ENCODE measurements at places on chromosomes 11 and 22.

GRCh38 chr11:119493712-119494111 lies 70.7 kb upstream of the THY1 start:
- peak; percentile 47 for DNase-seq

- no peak for DNase-seq
These were observed 122.6 kb upstream of the LMO1 start for GRCh38 chr11:8386134-8386864.

DNA sequence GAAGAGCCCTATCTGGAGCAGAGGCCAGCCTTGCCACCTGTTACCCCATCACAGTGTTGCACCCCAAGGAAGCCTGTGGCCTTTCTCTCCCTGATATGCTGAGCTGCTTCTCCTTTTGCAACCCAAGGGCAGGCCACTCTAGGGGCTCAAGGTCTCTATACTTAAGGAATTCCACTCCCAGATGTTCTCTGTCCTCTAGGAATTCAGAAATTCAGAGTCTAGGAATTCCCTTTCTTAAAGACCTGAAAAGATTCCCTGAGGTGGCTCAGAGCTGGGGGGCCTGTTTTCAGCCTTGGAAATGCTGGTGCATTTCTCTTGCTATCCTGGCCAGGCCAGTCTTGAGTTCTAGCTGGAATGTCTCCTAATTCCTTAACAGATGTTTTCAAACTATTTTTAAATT lies 68.0 kb upstream of the OLFML1 start:
- no peak for DNase-seq

- DNase-seq = no peak
These were observed 120.1 kb upstream of the OR9Q1 start for GRCh38 chr11:57903441-57904123.

DNA sequence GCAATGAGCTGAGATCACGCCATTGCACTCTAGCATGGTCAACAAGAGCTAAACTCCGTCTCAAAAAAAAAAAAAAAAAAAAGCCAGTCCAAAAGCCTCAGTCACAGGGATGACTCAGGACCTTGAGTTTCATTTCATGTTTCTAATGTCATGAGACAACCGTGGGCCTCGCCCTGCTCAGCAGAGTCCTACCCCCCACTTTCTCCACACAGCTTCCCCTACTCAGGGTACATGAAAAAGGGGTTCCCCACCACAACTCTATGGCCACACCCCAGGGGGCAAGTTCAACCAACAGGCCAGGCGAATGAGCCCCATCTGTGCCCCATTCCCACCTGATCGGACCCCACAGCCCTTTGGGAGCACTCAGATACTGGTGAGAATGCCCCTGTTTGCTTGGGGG lies 24.3 kb upstream of the ADA2 start:
- DNase-seq = peak; percentile 52

- no peak for DNase-seq
These were observed 69.7 kb downstream of the TEAD1 start for GRCh38 chr11:12743834-12744449.

GRCh38 chr11:128802358-128802981 lies 64.6 kb downstream of the KCNJ1 start:
- no peak for DNase-seq

- peak; percentile 91 for DNase-seq
These were observed 648 bp downstream of the FOSL1 start for GRCh38 chr11:65899356-65900124.

DNA sequence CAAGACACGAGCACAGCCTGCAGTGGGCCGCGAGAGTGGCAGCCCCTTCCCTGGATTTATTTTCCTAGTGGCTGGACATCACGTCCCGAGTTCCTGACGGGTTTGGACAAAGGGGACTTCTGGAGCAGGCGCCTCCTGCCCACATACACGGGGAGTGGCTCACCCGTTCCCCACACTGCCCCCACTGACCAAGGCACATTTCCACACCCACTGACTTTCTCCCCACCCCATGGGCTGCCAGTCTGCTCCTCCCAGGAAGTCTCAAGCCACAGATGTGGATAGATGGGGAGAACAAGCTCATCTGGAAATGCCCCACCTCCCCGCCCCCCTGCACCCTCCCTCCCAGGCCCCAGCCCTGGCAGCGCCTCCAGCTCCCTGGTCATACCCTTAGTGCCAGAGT lies 34.0 kb upstream of the FADD start:
- no peak for DNase-seq

DNA sequence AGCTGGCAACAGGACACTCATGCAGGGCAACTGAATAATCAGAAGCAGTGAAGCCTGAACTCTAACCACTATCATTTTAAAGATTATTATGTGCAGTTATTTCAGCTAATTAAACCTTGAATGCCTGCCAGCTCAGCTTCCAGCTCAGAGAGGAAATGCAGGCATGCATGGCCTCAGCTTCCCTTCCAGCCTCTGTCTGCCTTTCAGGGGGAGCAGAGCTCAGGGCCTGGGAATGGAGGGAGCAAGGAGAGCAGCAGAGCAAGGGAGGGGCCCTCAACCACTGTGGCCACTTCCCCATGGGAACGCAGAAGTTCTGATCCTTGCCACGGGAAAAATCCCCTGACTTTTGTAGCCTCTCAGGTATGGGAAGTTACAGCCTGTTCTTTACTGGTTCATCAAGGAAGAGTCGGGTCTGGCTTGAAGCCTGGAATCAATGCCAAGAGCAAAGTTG lies 32.5 kb upstream of the APLNR start:
- DNase-seq = no peak

- DNase-seq = no peak
These were observed 77.6 kb downstream of the ETS1 start for GRCh38 chr11:128509621-128510389.

- no peak for DNase-seq
These were observed 131.7 kb downstream of the KIF18A start for GRCh38 chr11:27976262-27976661.

DNA sequence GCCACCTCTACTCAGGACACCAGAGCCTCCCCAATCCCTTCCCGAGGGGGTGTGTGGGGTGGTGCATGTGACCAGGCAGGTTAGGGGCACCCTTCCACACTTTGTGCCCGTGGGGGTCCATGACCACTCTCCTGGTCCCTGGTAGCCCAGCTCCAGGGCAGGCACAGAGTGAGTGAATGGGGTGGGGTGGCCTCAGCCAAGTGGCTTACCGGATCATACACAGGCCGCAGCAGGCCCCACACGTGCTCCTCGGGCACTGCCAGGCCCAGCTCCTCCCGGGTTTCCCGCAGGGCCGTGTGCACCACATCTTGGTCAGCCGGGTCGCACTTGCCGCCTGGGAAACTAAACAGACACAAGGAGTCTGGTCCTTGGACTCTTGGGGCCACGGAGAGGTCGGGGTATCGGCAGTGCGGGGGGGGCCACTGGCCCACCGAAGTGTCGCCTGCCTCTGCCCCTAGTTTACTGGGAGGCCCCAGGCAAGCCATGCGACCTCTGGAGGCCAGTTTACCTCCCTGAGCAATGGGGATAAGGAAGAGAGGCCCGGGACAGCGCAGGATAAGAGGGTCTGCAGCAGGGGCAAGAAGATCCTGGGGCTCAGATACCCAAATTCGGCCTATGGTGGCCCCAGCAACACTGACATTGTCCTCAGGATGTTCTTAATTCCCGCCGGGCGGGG lies 889 bp downstream of the NUDT8 start:
- no peak for DNase-seq

- DNase-seq = no peak
These were observed 7.0 kb downstream of the RPS3 start for GRCh38 chr11:75406338-75406777.

GRCh38 chr22:29359469-29359868 lies 28.9 kb downstream of the AP1B1 start:
- DNase-seq = peak; percentile 60

DNA sequence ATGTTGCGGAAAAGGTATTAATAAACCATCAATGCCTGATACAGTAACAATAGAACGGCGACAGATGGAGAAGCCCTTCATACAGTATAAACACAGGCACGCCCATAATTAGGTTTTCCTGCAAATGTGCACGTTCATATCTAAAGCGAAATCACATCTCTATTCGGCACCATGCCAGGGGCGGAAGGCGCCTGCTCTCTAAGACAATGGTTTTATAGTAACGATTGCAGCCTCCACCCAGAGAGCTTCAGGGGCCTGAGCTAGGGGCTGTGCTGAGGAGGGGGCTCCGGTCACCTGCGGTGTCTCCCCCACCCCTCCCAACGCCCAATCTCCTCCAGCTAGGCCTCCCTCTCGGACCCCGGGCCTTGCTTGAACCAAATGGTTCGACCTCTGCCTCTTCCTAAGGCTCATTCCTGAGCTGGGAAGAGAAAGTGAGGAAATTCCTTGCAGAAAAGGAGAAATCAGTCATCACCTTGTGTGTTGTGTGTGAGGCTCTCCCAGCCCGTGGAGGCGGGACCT lies 9.6 kb downstream of the KRTAP5-5 start:
- DNase-seq = no peak

DNA sequence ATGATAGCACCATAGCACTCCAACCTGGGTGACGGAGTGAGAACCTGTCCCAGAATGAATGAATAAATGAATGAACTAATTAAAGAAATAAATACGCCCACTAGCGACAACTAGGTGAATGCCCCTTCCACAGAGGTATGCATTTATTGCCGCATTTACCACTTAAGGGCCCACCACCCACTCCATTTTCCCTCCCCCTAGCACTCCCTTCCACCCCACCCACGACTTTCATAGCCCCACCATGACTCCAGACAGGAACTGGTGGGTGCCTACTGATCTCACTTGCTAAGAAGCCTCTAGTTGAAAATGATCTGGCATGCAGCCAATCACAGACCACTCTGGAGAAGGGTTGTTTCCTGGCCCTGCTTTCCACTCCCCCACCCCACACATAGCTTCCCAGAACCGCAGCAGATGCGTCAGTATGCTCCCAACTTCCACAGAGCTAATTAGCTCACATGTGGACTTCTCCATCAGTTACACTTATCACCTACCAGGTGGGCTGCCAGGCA lies 167.6 kb downstream of the WT1 start:
- DNase-seq = no peak

DNA sequence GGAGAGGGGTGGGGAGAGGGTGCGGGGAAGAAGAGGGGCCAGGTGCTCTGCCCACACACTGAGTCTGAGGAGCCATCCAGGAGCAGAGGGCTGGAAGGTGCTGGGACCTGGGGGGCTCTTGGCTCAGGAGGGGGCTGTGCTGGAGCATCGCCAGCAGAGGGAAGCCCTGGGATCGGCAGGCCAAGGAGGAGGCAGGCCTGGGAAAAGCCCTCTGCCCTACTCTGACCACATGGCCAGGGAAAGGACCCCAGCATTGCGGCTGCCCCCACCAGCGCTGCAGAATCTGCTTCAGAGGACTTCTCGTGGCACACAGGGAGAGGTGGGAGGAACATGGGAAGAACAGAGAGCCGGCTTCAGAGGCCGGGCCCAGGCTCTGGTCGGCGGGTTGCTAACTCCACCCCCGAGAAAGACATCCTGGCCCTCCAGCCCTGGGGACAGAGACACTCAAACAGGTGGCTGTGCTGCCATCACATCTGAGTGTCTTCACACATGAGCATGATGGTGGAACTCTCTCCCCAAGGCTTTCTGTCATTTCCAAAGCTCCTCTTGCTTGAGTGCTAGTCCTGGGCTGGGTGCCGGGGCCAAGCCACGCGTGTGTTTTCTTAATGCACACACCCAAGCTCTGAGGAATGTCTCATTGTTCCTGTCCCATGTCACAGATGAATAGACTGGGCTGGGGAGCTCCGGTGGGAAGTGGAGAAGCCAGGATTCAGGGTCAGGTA lies 1378.0 kb downstream of the BRD1 start:
- no peak for DNase-seq

DNA sequence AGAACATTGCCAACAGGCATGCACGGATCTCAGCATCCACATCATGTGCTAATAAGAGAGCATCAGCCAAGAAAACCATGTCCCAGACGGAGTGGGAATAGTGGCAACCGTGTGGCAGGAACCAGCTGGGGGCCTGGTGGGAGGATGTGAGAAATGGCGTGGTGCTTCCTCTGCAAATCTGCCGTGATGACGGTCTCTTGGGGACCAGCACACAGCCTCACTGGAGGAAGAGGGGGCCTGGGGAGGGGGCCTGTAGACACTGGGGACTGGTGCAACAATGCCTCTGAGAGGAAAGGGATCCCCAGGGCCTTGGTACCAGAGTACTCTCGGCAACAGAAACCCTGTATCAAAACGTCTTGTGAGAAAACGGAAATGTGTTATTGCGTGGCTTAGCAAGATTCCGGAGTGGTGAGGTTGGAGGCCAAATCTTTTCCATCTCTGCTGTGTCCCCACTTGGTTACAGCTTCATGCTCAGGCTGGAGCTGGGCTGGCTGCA lies 154.3 kb upstream of the TBCEL start:
- DNase-seq = peak; percentile 14

- DNase-seq = peak; percentile 97
These were observed 1.0 kb downstream of the C11orf91 start for GRCh38 chr11:33699515-33700062.

DNA sequence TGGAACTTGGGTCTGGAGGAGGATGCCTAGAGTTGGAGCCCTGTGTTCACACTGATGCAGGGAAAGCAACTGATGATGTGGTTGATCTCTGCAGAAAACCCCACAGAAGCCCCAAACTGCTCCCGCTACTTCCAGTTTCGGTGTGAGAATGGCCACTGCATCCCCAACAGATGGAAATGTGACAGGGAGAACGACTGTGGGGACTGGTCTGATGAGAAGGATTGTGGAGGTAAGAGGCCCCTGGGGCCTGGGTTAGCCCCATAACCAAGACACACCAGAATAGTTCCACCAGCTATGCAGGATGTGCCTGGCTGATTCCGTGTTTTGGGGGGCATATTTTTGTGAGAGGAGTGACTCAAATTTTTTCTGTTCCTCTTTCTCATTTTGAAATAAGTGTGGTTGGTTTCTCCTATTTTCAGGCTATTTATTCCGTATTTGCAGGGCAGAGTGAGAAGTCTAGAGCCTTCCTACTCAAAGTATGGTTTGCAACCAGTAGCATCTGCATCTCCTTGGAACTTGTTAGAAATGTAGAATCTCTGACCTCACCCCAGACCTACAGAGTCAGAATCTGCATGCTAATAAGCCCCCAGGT lies 137.3 kb upstream of the SORL1-AS1 start:
- peak; percentile 79 for DNase-seq

DNA sequence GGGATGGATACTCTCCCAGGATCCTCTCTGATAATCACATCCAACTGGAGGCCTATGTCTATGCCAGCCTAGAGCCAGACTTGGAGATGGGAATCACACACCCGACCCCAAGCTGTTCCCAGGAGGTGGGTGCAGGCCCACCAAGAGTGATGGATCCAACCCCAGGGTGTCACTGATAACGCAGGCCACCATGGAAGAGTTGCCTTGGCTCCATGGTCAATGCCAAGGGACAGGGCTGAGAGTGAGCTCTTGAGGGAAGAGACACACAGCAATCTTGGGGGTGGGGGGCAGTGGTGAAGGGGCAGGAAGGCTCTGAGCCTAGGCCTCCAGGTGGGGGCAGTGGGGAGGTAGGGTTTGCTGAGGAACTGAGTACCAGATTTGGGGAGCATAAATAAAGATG lies 16.9 kb downstream of the TUB start:
- DNase-seq = no peak

GRCh38 chr11:2209370-2209801 lies 37.8 kb upstream of the TH start:
- DNase-seq = no peak

- DNase-seq = no peak
These were observed 139.0 kb downstream of the KCNC1 start for GRCh38 chr11:17873586-17873985.

Data from NB4 (cell line).